ENCODE measurements at places on chromosomes 7 and 10.

- DNase-seq: no peak
Measured at GRCh38 chr7:144682581-144683280, 153.1 kb downstream of the TPK1 start.

GRCh38 chr10:72819053-72819452 is 74.5 kb upstream of the OIT3 start:
- DNase-seq: no peak

DNA sequence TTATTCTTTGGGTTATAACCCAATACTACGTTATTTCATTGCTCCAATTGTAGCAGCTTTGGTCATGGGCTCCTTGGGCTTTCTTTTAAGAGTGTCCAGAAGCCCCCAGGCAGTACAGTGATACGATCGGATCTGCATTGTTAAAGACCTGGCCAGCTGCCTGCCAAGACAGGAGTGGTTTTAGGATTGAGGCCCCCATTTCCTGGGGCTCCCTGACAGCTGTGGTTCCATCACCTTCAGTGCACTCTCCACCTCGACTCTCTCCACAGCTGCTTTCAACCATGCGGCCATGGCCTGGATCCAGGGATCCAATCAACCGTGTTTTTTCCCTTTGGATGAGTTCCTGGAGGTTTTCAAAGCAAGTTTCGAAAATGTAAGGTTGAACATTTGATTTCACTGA is 123.4 kb upstream of the BTBD16 start:
- no peak for DNase-seq

DNA sequence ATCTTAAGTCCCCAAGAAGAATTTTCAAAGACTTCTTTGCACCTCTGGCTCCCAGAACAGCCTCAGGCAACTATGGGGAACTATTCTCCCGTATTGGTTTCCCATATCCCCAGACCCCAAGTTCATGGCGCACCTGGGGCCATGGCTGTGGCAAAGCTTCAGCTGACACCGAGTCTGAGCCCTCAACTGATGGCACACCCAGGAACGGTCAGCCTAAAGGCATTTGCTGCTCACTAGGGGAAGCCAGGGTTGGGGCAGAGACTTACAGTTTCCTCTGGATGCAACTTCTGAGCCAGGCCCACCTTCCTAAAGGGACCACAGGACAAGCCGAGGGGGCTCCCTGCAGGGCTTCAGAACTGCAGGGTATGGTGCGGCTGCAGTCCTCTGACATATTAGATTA is 13.7 kb upstream of the CPA1 start:
- DNase-seq: no peak

DNA sequence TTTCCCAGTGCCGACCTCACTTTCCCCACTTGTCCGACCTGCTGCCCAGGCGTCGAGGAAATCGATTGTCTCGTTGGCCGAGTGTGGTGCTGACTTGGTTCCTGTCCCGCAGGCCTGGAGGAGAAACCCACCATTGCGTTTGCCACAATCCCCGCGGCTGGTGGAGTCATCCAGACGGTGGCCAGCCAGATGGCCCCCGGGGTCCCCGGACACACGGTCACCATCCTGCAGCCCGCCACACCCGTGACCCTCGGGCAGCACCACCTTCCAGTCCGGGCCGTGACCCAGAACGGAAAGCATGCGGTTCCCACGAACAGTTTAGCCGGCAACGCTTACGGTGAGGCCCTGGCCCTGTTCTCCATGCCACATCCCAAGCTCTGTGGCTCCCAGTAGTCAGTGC is 14.5 kb upstream of the AP5Z1 start:
- no peak for DNase-seq

GRCh38 chr10:93420091-93420490 is 62.0 kb downstream of the MYOF start:
- no peak for DNase-seq

DNA sequence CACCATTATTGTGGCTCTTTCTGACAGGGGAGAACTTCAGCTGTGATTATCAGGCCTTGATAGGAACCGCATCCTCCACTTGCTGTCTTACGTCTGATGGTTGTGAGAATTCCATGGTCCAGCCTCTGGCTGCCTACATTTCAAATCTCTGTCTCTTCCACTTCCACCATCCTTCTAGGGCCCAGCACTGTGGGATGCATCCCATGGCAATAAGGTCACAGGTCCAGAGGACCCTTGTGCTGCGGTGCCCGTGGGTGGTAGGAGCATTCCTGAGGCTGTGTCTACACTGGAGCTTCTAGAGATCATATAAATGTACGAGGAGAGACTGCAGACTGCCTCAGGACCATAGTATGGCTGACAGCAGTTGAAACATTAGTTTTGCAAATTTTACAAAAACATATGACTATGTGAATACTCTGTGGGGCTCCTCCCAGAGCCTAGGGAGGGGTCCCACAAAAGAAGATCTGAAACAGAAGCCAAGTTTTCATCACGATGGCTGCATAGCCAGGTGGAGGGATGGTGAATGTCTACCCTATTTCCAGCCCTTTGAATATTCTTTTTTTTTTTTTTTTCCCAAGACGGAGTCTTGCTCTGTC is 11.8 kb downstream of the CALML3 start:
- no peak for DNase-seq

GRCh38 chr10:33252794-33253203 is 81.7 kb downstream of the NRP1 start:
- no peak for DNase-seq

Data from small intestine (tissue), 16 donors.